Stimulated activated CD4-positive, alpha-beta T cell treated with anti-CD3 and anti-CD28 coated beads, Interleukin-1b, Interleukin-23, amount 100 ng/mL, for 1 hour (primary cell): ENCODE measurements at places on chromosomes 3 and 15.

DNA sequence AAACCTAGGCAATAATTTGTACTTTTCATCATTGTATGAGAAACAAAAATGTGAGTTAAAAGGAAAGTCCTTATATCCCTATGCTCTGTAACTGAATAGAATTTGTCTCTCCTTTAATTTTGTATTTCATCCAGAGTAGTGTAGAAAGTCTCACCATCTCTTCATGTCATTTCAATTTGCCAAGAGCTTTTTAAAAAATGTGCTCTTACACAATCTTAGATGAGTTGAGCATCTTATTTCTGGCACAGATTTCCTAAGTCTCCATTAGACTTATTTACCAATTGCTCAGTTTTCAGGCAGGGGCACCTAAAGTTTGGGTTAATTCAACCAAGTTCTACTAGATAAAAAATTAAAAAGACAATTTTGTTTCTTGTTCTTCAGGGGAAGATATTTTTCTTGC lies 201.5 kb upstream of the RBMS3 start:
- DNase-seq: no peak

- DNase-seq: no peak
These were observed 340.6 kb downstream of the SOX2 start for GRCh38 chr3:182052332-182052731.

DNA sequence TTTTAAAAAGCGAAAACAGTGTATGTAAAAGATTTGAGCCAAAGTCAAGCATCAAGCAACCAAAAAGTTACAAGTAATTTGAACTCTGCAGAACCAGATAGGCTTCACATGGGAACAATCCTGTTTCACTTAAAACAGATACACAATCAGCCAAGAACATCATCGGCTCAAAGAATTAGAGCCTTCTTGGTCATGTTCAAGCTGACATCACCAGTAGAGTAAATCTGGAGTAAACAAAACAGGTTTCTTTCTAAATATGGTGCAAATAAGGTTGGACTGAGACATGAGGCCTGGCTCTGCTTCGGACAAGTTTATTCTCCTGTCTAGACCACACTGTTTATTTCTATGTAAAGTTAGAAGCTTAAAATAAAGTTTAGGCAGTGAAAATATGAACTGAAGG lies 116.0 kb downstream of the GMNC start:
- DNase-seq: no peak

- no peak for DNase-seq
These were observed 352.6 kb downstream of the PDCD6IP start for GRCh38 chr3:34150992-34151391.

- no peak for DNase-seq
These were observed 3.6 kb upstream of the LIMD1 start for GRCh38 chr3:45590822-45591546.

GRCh38 chr3:64093211-64093610 lies 69.9 kb upstream of the PSMD6 start:
- DNase-seq: no peak

DNA sequence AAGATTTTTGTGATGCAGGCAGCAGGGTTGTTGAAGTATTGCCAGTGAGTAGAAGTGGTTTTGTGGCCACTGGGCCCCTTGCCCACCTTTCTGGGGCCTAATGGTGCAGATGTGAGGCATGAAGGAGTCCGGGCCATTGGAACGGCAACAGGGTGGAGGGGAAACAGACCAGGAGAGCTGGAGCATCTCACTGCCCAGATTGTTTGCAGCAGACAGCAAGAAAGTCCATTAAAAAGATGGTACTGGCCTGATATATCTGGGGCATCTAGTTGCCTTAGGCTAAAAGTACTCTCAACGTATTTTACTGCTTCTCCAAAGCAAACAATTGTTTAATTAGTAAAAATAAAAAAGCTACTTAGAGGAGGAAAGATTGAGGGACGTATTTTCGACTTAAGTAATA lies 298.4 kb downstream of the SATB1 start:
- no peak for DNase-seq

GRCh38 chr15:99021027-99021627 lies 13.5 kb upstream of the PGPEP1L start:
- DNase-seq: no peak

DNA sequence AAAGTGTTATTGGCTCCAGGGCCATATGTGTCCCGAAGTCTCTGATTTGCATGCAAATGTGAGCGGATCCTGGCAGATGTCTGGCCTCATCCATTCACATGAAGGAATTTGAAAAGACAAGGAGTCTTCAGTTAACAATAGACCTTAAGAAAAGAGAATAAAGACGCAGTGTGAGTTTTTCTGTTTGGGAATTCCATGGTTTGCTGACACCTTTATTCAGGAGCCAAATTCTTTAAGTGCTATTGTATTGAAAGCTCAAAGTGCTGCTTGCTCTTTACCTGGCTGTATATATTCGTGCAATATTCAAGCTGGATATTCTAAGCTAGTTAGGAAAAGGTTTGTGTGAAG lies 2.2 kb downstream of the LRRN1 start:
- no peak for DNase-seq

- DNase-seq: no peak
These were observed 52.1 kb downstream of the FSIP1 start for GRCh38 chr15:39730552-39730951.

GRCh38 chr3:183378008-183378407 lies 50.4 kb downstream of the MCF2L2 start:
- DNase-seq: no peak

DNA sequence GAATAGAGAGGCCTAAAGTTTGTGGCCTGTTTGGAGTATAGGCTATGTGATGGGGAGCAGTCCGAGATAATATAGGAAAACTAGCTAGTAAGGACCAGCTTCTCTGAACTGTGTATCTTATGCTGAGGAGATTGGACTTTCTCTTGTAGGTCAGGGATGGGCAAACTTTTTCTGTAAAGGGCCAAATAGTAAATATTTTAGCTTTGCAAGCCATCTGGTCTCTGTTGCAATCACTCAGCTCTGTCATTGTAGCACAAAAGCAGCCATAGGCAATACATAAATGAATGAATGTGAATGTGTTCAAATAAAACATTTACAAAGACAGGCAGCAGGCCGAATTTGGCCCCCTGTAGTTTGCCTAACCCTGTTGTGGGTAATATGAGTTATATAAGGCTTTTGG lies 24.5 kb downstream of the TMOD3 start:
- no peak for DNase-seq

DNA sequence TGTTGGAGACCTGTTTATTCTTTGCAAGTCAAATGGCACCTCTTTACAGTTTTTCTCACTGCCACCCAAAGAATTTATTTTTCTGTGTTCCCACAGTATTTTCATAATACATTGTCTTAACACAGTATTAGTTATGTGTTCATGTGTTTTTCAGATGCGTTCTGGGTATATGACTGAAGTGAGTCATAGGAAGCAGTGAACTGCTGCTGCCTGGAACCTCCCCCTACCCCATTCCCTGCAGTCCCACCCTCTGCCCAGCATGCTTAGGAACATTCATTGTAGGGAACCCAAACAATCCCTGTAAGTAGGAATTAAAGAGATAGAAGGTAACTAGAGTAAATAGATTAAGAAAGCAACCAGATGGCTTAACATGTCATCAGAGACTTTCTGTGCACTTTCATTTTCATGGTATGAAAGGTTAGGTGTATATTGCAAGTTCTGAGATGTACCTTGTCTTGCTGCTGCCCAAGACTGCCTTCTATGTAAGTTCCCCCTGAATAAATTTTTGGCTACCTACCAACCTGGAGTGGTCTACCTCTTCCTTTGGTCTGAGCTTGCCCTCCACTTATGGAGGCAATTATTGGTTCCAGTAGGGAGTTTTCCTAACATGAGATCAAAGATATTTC lies 21.9 kb upstream of the SQOR start:
- no peak for DNase-seq

- DNase-seq: no peak
These were observed 86.3 kb upstream of the XCR1 start for GRCh38 chr3:46113608-46114007.

DNA sequence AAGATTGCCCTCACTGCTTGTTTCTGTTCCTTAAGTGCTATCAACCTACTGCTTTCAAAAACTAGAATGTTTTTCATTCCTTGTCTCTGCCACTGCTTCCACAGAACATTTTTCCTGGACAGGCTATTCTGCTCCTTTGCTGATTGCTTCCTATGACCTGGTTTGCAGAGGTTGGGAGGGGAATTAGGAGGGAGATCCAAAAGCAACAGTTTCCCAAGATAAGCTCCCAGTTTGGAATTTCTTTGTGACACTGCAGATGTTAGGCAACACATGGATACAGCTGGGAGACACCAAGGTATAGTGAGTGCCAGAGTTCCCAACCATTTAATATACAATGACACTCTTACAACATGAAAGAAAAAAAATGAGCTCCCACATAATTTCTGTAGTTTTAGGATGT lies 1036.5 kb downstream of the ROBO2 start:
- DNase-seq: no peak

DNA sequence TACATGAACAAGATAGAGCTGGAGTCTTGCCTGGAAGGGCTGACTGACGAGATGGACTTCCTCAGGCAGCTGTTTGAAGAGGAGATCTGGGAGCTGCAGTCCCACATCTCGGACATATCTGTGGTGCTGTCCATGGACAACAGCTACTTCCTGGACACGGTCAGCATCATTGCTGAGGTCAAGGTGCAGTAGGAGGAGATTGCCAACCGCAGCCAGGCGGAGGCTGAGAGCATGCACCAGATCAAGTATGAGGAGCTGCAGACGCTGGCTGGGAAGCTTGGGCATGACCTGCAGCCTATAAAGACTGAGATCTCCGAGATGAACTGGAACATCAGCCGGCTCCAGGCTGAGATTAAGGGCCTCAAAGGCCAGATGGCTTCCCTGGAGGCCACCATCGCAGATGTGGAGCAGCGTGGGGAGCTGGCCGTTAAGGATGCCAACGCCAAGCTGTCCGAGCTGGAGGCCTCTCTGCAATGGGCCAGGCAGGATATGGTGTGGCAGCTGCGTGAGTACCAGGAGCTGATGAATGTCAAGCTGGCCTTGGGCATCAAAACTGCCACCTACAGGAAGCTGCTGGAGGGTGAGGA lies 5.5 kb upstream of the LARP6 start:
- no peak for DNase-seq

DNA sequence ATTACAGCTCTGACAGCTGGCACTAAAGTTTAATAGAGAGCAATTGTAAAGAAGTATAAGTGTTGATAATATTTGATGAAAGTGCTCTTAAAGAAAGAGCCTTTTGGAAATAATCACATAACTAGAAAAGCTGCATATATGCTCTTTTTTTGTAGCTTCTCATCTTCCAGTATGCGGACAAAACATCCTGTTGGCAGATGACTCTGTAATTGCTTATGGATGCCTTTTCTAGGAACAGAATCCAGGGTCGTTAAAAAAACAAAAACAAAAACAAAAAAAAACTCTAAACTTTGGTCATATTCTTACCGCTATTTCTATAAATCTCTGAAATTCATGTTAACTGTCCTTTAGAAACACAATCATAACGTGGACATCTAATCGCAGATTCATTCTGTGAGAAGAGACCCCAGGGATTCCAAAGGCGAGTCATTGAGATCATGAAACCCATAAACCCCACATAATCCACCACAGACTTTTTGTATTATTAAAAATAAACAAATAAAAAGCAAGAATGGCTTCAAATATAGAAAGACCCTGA lies 109.8 kb downstream of the EPHA3 start:
- DNase-seq: no peak

GRCh38 chr3:13896473-13897154 lies 16.7 kb upstream of the WNT7A start:
- DNase-seq: no peak

DNA sequence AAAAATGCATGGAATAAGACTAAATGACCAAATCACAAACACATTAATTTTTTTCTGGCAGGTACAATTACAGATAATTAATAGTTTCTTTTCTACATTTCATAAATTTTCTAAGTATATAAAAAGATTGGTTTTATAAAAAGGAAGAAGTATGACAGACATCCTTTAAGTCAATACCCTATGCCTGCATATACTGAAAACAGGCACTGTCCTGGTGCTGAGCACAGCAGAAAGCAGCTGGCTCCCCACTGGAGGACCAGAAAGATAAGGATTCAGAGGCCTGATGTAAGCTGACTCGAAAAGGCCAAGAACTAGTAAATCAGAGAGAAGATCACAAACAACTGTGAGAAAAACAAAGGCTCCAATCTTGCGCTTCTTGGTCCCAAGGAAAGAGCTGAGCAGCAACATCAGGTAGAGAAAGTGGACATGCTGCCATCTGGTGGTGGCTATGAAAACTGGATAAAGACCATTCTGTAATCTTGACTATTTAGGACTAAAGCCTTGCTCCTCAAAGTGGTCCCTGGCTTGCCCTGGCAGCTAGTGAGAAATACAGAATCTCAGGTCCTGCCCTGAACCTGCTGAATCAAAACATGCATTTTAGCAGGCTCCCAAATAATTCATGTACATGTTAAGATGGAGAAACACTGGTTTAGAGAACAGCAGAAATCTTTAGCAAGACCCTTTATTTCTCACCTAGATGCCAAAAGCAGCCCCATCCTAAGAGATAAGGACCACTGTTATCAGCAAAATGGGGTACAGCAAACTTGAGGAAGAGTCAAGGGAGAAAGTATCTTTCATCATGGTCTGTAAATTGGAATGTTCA lies 76.0 kb downstream of the TRANK1 start:
- peak; percentile 16 for DNase-seq

DNA sequence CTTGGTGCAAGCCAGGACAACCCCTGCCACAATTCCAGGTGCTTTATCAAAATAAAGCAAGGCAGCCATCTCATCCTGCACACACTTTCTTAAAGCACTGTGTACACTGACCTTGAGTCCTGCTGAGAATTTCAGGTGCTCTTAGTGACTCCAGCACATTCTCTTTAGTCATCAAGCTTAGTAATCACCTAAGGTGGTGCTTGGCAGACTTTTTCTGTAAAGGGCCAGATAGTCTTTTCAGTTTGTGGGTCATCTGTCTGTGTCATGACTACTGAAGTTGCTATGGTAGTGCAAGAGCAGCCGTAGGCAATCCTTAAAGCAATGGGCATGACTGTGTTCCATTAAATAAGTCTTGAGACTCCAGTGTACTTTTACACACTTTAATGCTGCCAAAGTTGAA lies 36.4 kb downstream of the RIOX2 start:
- no peak for DNase-seq

DNA sequence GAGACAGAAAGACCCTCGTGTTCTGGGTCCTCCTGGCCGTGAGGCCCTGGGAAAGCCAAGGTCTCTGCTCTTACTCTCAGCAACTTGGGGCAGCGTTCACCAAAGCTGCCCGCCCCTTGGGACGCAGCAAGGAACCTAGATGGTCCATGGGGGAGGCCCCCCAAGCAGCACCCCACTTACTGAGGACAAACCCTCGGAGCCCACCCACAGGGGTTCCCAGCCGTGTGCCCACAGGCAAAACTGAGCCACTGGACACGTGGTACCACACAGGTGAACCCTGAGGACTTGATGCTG lies 166.2 kb upstream of the IQSEC1 start:
- no peak for DNase-seq
